Activated CD8-positive, alpha-beta T cell treated with anti-CD3 and anti-CD28 coated beads for 36 hours (primary cell): ENCODE measurements at places on chromosomes 12 and 14.

DNA sequence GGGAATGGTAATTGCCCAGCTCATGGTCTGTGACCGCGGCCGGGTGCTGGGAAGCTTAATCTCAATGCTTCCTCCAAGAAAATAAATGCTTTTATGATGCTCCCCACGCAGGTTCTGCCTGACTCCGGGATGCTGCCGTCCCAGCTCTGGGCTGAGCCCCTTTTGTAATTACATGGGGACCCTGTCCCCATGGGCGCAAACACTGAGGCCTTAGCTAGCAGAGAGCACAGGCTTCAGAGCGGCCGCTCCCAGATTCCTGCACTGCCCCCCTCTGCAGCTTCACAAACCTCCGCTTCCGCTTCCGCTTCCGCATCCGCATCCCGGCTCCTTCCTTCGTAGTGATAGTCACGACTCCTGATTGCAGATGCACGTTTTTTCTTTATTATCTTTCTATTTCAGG is 129.5 kb downstream of the KIF26A start:
- DNase-seq: no peak

DNA sequence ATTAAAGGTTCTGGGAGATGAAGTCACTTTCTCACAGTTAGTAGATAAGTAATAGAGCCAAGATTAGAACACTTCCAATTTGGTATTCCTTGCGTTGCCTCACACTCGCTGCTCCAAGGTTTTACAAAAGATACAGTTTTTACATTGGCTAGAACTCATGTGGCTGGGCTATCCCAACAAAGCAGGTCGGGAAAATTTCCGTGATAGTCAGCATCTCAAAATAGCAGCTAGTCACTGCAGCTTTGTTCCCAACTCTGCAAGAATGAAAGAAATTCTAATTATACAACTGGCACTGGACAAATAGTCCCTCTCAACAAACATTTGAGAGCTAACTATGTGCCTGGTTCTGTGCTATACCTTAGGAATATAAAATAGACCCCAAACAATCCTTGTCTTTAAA is 24.6 kb upstream of the PPP1R12A start:
- DNase-seq: no peak

DNA sequence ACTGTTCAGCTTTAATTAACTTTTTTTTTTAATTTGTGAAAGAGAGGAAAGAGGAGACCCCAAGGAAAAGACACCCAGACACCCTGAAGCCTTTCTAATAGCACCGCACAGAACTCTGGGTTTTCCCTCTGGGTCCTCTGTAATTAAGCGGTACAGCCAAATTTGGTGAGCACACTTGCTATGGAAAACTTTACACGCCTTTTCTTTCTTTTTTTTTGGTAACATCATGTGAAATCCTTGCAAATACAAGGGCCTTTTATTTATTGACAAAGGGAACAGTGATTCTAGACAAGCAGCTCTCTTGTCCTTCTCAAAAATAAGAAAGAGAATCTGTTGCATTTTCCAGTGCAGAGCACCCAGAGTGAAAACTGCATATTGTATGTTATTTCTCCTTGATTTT is 44.4 kb upstream of the CPM start:
- no peak for DNase-seq

DNA sequence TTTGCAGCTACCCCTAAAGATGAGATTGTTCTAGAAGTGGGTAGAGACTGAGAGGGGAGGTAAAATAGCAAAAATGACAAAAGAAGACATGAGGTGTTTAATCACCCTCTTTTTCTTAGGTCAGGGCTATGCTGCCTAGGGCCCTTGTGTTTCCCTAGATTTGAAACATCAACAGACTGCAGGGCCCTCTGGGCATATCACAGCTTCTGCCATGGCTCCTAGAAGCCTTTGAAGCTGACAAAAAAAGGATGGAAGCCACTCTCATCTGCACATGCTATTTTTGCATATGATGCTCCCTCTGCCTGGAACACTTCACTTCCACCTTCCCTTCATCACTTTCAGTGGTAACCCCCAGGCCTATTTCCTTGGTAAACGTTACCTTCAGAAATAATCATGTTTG is 68.1 kb downstream of the BTG1 start:
- no peak for DNase-seq

- no peak for DNase-seq
These were observed 249.6 kb upstream of the TBX3 start for GRCh38 chr12:114933428-114934160.

DNA sequence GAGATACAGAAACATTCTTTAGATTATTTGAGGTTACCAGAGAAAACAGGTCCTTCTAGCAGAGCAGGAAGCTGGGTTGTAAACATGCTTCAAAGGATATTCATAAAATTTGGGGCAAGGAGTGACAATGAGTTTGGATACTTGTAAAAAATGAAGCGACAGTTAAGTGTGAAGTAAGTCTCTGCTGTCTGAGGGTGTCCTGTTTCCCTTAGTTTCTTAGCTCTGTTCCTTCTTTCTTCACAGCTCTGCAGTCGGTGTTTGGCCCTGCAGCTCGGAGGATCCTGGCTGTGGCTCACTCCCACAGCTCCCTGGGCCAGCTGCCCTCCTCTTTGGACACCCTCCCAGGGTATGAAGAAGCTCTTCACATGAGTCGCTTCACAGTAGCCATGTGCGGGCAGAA is 10.8 kb downstream of the TMEM52B start:
- no peak for DNase-seq
